ENCODE measurements at places on chromosomes 1 and 21.

DNA sequence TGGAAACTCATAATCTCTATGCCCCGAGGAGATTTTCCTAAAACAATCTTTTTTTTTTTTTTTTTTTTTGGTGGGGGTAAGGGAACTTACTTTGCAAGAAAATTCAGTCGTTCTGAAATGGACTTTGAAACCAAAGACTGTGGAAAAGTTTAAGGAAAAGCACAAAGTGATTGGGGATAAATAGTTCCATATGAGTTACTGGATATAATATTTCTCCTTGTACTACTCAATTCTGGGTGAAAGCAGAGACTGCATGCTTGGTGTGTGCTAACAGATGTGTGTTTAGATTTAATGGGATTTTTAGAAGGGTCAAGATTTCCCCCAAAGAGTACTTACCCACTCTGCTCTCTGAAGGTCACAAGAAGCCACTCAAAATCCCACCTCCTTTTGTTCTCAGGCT lies 204.9 kb upstream of the USP24 start:
- DNase-seq = no peak

GRCh38 chr1:198713081-198713480 lies 74.2 kb downstream of the PTPRC start:
- no peak for DNase-seq

GRCh38 chr1:8398677-8399076 lies 80.8 kb downstream of the SLC45A1 start:
- DNase-seq = no peak

GRCh38 chr1:76294482-76295194 lies 220.1 kb downstream of the ST6GALNAC3 start:
- DNase-seq = no peak

DNA sequence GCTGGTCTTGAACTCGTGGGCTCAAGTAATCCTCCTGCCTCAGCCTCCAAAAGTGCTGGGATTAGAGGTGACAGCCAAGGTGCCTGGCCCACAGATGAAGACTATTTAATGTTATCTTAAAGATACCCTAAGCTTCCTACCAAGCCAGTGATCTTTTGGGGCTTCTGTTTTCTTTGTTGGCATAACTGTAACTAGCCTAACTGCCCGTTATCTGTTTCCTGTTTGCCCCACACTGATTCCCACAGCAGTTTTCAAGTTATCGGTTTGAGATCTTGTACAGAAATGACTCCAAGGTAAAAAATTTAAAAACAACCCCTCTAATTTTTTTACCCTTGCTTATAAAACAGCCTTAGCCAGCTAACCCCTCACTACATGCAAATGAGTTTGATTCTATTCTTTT lies 12.4 kb downstream of the SELL start:
- DNase-seq = no peak

- no peak for DNase-seq
Measured at GRCh38 chr1:193519922-193520321, 333.5 kb upstream of the B3GALT2 start.

DNA sequence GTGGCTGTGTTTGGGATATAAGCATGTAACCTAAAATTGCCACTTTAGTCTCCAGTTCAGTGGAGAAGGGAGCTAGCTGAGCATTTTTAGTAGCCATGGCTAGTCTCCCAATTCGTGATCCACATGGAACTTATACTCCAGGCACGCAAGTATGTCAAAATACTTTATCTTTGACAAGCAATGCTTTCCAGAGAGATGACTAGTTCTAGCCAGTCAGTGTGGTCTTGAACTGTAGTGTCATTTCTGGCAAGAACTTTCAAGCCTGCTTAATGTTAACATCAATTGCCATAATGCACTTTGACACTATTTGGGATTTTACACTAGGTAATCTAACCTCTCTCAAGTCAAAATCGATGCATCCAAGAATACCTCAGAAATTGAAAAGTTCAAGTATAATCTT lies 660.0 kb downstream of the PTPRC start:
- DNase-seq = no peak

DNA sequence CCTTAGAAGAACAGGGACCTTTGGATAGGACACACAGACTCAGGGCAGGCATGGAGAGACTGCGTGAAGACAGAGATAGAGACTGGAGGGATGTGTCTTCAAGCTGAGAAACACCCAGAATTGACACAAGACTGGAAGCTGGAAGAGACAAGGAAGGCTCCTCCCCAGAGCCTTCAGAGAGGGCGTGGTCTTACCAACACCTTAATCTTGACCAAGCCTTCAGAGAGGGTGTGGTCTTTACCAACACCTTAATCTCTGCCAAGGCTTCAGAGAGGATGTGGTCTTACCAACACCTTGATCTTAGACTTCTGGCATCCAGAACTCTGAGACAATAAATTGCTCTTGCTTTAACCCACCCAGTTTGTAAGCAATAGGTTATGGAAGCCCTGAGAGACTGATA lies 481.4 kb upstream of the VAMP3 start:
- DNase-seq = no peak

GRCh38 chr1:228463559-228464455 lies 23.4 kb upstream of the RNF187 start:
- no peak for DNase-seq

- DNase-seq = no peak
Measured at GRCh38 chr1:185464777-185465176, 147.7 kb upstream of the IVNS1ABP start.

GRCh38 chr1:198611219-198611618 lies 27.6 kb upstream of the PTPRC start:
- no peak for DNase-seq

DNA sequence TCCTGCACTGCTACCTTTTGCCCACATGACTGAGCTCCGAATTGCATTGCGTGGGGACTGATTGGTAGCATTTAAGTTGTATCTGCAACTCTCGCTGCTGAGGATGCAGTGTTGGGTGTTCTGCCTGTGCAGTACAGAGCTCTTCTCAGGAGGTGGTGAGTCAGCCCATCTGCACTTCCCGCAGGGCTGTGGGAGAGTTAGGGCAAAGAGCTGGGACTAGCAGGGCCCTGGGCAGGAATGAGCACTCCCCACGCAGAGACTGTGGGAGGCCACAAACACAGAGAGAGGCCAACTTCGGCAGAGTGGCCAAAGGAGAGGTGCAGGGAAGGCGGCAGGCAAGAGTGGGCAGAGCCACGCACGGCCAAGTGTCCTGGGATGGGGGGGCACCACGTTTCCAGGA lies 244.7 kb downstream of the SIPA1L2 start:
- DNase-seq = no peak

- DNase-seq = no peak
Measured at GRCh38 chr21:23936224-23936623, 1671.1 kb downstream of the MRPL39 start.

GRCh38 chr21:35201288-35201687 lies 152.2 kb upstream of the RUNX1 start:
- DNase-seq = no peak

- DNase-seq = no peak
Measured at GRCh38 chr1:231185391-231185790, 23.5 kb downstream of the TRIM67 start.

GRCh38 chr21:38951095-38951730 lies 145.5 kb downstream of the ETS2 start:
- no peak for DNase-seq

GRCh38 chr1:228204958-228205357 lies 2.9 kb upstream of the OBSCN start:
- DNase-seq = no peak

DNA sequence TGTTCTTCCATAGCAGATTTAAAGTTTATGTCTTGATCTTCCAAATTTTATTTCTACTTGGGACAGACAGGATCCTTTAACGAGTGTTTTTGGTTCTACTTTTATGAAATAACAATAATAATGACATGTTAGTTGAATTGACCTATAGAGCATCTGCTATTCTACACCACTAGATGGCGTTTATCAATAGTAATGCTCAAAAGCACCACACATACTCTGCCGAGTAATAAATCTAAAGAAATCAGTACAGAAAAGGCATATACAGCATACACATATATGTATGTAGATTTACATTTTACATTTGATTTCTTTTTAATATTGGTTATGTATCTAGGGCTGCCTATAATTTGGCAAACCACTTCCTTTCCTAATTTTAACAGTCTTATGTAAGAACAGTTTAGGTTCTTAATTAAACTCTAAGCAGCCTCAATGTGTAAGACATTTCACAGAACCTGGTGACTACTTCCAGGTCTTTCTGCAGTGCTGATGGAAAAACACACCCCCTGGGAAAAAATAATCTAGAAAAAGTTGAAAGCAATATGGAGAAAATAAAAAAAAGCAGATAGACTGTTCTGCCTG lies 5.9 kb upstream of the SIPA1L2 start:
- DNase-seq = no peak

DNA sequence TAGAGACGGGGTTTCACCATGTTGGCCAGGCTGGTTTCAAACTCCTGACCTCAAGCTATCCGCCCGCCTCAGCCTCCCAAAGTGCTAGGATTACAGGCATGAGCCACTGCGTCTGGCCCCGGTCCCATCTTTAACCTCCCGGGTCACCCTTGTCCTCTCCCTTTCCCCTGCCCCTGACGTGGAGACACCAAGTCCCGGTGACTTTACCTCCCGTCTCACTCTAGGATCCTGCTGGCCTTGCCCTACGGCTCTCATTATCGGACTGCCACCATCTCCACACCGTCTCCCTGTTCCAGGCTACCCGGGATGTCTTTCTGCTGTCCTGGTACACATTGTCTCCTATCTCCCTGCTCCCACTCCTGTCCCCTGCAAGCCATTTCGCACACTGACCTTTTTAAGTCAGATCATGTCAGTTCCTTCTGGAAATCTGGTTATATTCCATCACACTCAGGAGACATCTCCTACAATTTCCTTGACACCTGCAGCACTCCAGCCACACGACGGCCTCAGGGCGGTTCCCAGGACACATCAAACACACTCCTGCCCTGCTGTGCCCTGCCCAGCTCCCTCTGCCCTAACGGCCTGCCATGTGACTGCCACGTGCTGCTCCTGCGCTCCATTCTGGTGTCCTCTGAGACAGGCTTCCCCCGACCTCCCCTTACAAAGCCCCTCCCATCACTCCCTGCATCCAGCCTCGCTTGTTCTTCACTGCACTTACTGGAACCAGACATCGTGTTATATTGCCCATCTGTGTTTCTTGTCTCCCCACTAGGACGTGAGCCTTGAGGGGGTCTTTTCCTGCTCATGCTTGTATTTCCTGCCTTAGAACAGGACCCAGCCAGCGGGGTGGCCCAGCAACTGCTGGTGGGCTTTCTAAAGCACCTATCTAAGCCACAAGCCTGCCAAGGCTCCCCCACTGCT lies 32.7 kb downstream of the TTC39A start:
- no peak for DNase-seq

GRCh38 chr1:53519421-53519820 lies 60.2 kb downstream of the DMRTB1 start:
- no peak for DNase-seq

- no peak for DNase-seq
Measured at GRCh38 chr1:21520899-21521716, 11.9 kb downstream of the ALPL start.

DNA sequence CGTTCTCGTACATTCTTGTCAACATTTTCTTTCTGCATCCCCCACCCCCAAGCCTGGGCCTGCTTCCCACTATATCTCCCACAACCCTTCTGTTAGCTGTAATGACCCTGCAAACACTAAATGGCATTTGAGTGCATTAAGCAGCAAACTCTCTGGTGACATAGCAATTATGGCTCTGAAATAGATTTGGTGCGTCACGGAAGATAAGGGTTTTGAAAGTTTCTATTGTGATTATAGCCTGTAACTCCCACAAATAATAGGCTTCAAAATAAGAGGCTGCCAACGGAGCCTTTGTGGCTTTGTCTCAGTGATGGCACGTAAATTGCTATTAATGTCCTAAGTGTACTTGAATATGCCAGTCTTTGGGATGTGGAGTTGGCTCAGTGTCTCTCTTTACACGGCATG lies 277.6 kb downstream of the PBX1 start:
- no peak for DNase-seq

- no peak for DNase-seq
Measured at GRCh38 chr1:203597331-203598090, 29.1 kb upstream of the ATP2B4 start.

DNA sequence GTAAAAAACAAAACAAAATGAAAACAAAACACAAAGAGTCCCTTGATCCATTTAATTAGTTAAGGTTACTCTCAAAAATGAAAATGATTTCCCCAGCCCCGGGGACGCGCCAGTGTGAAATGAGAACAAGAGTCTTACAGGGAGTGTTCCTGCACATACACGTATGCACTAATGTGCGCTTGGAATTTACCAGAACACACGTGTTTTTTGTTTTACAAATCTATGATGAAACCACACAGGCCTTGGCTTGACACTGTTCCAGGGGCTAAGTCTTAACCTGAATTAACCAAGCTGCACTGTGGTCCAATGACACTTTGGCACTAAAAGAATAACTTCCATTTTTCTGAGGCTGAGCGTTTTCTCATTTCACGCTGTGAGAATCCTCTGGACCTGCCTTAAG lies 63.7 kb downstream of the SLC45A1 start:
- DNase-seq = no peak

- no peak for DNase-seq
Measured at GRCh38 chr1:24503870-24504523, 1.4 kb downstream of the RCAN3 start.

DNA sequence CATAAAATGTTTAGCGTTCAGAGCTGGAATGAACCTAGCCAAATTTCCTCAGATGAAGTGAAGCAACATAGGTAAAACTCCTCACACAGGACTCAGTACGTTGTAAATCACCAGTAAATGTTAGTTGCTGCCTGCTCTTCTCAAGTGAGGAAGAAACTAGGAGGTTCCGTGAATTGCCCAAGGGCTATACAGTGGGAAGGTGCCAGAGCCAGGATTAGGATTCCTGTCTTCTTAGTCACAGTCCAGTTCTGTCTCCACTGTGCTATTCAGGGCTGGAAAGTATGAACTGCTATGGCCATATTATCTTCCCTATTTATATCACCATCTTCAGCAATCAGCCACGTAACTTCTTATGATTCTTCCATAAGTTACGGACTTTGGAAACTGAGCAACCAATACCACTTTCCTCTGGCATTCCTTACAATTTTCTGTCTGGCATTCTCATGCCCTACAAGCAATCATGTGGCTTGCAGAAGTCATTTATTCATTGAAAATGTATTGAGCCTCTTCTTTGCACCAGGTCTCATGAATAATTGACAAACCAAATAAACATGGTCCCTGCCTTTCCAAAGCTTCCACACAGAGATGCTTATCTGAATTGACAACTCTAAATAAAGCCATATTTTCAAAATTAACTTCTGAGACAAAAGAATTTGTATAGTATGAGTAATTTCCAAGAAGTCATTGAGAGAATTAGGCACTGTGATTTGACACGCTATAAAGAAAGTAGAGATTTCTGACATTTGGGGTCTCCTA lies 271.6 kb upstream of the SGIP1 start:
- no peak for DNase-seq

All from T-helper 9 cell (primary cell).